ENCODE measurements at places on chromosomes 12 and 14.

GRCh38 chr14:100849115-100849781 is 23.3 kb downstream of the MEG3 start:
- no peak for DNase-seq

DNA sequence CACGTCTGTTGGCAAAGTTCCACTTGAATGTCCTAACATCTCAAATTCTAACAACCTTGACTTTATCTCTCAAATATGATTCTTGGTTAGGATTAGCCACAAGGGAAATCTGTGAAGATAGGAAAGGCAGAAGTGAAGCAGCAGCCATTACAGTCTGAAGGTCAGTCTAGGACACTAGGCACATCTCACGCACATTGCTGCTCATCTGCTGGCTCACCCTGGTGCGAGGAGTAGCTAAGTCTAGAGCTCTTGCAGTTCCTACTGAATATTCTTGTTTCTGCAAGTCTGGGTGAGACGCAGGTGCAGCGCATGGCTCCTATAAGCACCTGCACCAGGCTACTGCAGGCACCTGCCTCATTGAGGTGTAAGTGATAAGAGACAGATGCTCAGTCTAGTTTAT is 6.4 kb upstream of the SLC25A3 start:
- no peak for DNase-seq

GRCh38 chr14:88611878-88612277 is 49.0 kb downstream of the ZC3H14 start:
- DNase-seq = no peak

GRCh38 chr12:92827836-92828431 is 101.2 kb downstream of the EEA1 start:
- DNase-seq = no peak

- no peak for DNase-seq
Observed at GRCh38 chr14:61566537-61567225, 128.6 kb upstream of the HIF1A start.

- no peak for DNase-seq
Observed at GRCh38 chr12:69936214-69936731, 111.2 kb downstream of the MYRFL start.

GRCh38 chr12:84862186-84862585 is 50.4 kb downstream of the SLC6A15 start:
- DNase-seq = no peak

DNA sequence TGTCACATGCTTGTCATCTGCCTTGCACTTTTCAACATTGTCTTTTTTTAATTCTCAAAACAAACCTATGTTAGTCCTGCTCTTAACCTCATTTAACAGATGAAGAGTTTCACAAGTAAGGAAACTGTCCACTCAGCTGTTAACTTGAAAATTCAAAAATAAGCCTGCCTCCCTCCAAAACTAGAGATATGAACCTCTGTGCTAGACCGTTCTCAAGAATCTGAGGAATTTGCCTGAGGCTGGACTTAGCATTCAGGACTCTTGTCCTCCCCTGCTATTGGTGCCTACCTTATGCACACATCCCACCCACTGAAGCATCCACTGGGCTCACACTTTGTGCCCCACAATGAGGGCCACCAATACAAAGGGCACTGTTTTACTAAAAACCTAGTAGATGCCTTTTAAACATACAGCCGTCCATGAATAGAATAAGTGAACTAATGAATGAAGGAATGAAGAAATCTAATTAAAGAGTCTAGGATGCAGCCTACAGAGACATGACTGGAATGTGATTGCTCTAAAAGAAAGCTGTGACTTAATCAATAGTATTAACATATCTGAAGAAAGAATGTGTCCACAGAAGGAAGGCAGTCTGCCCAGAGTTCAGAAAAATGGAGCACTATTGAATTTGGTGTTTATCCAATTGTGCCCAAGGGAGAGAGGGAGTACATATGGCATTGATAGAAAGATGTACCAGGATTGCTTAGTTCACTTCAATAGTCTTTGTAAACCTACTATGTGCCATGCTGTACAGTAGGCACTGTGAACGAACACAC is 238.5 kb downstream of the SPTSSA start:
- DNase-seq = no peak

DNA sequence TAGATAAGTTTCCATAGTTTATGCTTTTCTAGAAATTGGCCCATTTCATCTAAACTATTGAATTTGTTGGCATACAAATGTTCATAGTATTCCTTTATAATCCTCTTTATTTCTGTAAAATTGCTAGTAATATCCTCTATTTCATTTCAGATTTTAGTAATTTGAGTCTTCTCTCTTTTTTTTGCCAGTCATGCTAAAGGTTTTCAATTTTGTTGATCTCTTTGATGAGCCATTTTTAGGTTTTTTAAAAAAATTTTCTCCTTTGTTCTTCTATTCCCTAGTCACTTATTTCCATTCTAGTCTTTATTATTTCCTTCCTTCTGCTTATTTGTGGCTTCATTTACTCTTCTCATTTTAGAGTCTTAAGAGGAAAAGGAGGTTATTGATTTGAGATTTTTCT is 19.4 kb upstream of the PPM1A start:
- no peak for DNase-seq

DNA sequence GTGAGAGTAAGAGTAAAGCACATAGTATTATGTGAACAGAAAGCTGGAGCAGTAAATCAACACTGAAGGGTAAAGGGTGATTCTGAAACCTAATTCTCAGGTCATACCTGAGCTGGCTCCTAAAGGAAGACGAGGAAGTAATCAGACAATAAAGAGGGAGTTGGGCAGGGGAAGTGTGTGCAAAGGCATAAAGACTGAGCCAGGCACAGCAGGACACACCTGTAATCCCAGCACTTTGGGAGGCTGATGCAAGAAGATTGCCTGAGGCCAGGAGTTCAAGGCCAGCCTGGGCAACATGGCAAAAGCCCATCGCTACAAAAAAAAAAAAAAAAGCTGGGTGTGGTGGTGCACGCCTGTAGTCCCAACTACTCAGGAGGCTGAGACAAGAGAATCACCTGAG is 9.6 kb downstream of the ARF3 start:
- DNase-seq = no peak

GRCh38 chr12:2287151-2287550 is 234.4 kb downstream of the CACNA1C start:
- no peak for DNase-seq

DNA sequence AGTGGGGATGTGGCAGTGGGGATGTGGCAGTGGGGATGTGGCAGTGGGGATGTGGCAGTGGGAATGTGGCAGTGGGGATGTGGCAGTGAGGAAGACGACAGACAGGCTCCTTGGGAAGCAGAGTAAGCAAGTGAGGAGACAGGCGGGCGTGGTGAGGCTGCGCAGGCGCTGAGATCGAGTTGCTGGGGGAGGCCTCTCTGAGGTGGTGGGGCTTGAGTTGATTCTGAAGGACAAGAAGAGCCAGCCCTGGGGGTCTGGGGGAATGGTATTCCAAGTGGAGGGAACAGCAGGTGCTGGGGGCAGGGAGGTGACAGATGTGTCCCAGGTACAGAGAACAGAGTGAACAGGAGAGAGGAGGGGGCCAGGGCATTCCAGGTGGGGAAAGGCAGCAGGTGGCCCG is 33.8 kb upstream of the TSPAN9 start:
- DNase-seq = no peak

GRCh38 chr14:103312006-103312635 is 21.9 kb upstream of the EIF5 start:
- DNase-seq = no peak

- no peak for DNase-seq
Observed at GRCh38 chr12:29569132-29569757, 71.8 kb upstream of the OVCH1 start.

GRCh38 chr12:46839964-46840363 is 14.2 kb upstream of the SLC38A4 start:
- DNase-seq = no peak

DNA sequence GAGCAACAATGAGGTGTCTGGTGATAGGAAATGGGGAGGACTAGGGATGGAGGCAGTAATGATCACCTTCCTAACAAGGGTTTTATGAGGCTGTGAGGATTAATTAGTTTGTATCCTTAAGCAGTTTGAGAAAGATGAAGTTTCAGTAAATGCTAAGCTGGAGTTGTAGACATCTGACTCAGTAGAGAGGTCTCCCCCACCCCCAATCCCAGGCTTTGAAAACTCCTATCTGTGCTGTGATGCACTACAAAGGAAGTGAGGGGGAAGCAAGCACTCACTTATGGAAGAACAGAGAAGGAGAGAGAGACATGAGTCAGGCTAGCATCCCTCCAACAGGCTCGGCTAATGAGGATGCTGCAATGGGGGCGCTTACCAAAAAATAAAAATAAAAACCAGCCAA is 5.5 kb upstream of the BCL11B start:
- DNase-seq = no peak

DNA sequence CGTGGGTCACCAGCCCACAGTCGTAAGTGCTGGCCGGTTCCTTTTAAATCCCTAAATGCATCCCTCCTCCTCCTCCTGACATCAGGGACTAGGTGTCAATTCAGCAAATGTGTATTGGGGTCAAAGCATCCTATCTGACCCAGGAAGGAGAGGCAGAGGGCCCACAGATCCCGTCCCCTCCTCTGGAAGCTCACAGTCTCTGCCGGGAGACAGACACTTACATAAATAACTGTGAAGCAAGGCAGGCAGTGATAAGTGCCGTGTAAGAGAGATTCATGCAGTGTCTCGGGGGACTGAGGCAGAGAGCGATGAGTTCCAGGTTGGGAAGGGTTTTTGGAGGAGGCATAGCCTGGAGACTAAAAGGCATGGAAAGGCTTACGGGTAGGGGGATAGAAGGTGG is 44.1 kb downstream of the HRK start:
- DNase-seq = no peak

DNA sequence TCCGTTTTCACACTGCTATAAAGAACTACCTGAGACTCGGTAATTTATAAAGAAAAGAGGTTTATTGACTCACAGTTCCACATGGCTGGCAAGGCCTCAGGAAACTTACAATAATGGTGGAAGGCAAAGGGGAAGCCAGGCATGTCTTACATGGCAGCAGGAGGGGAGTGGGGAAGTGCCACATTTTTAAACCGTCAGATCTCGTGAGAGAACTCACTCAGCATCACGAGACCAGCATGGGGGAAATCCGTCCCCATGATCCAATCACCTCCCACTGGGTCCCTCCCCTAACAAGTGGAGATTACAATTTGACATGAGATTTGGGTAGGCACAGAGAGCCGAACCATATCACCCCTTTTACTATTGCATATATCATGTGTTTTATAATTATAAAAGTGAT is 2.0 kb upstream of the PIGH start:
- DNase-seq = no peak

DNA sequence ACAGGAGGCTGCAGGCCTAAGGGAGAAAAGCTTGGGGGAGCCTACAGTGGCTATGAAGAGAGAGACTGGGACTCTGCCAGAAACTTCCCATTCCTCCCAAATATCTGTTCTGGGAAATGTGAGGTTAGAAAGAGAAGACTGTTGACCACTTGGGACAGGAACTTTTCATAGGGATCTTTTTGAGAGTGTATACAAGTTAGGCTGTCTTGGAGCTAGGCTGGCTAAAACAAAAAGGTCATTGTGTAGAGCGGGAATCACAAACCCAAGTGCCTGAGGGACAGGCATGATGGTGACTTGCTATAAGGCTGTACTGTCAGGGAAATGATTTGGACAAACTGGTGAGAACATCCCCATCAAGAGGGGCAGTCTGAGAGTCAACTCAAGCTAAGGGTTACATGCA is 175.1 kb downstream of the GRIP1 start:
- no peak for DNase-seq

- no peak for DNase-seq
Observed at GRCh38 chr14:95541346-95541745, 6.5 kb downstream of the GLRX5 start.

DNA sequence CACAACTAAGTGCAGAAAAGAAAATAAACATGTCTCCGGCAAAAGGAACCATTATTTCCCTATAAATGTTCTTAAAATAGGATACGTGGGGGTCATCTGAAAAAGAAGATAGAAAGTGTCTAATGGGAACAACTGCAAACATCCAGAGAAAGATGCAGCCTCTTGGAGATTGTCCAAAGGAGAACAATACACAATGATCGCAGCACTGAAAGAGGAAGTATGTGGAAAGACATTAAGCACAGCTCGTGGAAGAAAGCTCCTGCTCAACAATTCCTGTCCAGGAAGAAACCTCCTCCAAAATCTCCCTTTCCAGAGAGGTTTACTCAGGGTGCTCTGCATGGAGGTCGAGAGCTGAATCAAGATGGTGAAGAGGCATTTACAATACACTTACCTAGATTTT is 2.5 kb upstream of the LALBA start:
- no peak for DNase-seq

DNA sequence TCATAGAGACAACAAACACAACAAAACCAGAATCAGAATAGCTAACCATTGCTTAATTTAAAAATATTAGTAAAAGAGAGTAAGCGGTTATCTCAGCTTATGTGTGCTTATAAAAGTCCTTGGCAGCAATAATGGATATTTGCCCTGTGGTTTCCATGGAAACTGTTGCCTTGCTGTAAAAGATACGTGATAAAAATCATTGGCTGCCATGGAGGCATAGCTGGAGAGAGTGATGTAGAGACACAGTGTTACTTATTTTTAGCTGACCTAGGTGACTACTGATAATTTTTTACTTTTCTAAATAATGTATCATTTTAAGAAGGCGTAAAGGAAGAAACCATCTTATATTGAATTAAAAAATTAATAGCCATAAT is 92.9 kb downstream of the ERC1 start:
- DNase-seq = no peak

- no peak for DNase-seq
Observed at GRCh38 chr14:56505361-56505760, 74.2 kb upstream of the TMEM260 start.

DNA sequence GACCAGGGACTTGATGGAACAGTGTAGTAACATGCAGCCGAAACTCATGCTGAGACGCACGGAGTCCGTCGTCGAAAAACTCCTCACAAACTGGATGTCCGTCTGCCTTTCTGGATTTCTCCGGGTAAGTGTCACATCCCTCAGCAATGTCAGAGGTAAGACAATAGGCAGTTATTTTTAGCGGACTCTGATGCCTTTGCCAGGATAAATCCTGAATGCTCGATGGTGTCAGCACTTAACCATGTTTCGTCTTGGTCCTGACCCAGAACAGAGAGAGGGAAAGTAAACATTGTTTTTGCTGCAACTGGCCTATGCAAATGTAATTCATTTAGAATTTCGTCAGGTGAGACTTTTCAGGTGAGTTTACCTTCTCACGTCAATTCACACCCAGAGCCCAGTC is 112.3 kb downstream of the PLXNC1 start:
- no peak for DNase-seq

DNA sequence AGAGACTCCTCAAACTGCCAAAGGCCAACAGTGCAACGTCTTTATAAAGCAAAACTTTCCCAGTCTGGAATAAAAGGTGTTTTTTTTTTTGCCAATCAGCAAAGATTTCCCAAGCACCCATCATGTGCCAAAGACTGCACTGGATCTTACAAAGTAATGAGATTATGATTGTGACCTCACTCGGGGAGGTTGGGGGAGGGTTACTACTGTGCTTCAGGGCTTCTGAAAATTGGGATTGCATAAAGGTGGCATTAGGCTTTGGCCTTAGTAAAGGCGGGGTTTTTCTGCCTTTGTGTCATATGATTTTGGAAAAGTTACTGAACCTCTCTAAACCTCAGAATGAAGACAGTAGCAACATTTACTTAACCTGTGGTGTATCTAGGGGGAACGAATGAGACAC is 233.8 kb downstream of the DACT1 start:
- no peak for DNase-seq

- DNase-seq = no peak
Observed at GRCh38 chr12:47245623-47246022, 165.9 kb upstream of the AMIGO2 start.

Data from stimulated activated CD4-positive, alpha-beta T cell treated with anti-CD3 and anti-CD28 coated beads, Interleukin-1b, Interleukin-23, amount 100 ng/mL, for 1 hour (primary cell).